ENCODE measurements at places on chromosomes 2 and 18.

- no peak for DNase-seq
These were observed 404.7 kb upstream of the CDH2 start for GRCh38 chr18:28581521-28582071.

DNA sequence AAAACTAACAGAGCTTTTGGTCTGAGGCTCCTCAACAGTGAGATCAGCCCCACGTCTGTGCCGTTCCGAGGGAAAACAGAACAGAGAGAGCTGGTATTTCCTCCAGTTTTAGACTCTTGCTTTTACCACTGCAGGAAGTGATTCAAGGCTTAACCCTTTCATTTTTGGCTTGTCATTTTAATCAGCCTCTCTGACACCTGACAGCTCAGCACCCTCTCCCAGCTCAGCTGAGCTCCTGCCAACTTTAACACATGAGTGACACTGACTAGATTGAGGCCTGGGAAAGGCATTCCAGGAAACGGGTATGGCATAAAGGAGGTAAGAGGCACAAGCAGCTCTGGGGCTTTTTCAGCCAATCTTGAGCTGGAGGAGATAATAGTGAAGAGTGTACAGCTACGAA, 239.4 kb upstream of the SKOR2 start:
- DNase-seq: no peak

- no peak for DNase-seq
These were observed 3.1 kb upstream of the CPO start for GRCh38 chr2:206935991-206936842.

- DNase-seq: no peak
These were observed 2.4 kb downstream of the OSR1 start for GRCh38 chr2:19355931-19356544.

DNA sequence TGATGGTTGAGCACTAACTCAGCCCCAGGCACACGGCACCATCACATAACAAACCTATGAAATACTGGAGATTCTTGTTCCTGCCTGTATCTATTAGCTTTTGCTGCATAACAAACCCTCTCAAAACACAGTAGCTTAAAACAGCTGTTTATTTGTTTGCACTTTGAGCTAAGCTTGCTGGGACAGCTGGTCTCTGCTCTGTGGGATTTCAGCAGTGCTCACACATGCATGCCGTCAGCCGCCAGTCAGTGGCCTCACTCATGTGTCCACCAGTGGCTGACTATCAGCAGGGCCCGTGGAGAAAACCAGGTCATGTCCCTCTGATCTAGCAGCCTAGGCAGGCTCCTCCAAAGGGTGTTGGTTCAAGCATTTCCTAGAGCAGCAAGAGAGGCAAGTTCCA, 52.8 kb upstream of the RAB12 start:
- no peak for DNase-seq

DNA sequence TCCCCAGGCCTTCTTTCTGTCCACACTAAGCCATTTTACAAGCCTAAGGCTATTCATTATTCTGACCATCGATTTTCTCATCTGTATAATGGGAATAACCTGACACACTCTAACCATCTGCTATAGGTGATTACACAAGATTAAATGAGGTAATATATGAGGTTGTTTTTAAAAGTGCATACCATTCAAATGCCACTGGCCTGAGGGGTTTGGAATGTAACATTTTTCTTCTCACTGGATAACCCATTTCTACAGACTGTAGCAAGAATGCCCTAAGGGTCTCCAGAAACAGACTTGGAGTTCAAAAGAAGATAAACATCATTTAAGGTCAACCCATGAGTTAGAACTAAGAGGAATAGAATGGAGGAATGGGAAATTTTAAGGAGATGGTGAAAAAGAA, 111.7 kb upstream of the SETBP1 start:
- DNase-seq: no peak

DNA sequence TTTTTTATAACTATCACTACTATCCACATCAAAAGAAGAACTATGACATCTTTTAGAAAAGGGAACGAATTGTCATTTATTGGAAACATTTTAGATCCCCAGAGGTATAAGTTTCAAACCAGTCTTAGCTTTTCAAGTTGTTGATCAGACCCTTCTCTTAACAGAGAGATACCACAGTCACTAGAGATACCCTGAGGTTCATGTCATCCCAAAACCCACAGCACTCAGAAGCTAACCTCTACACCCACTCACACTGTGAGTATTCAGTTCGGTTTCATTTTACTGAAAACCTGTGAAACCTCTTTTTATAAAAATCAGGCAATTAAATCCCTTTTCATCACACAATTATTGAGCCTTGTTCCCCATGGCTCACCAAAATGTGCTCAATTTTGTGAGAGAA, 156.2 kb downstream of the DTNA start:
- no peak for DNase-seq

GRCh38 chr2:175595139-175595538, 406.9 kb downstream of the LNPK start:
- no peak for DNase-seq

- no peak for DNase-seq
These were observed 64.5 kb upstream of the FAM124B start for GRCh38 chr2:224466304-224466895.

Data from hematopoietic multipotent progenitor cell treated with erythropoietin and hydrocortisone succinate and interleukin-3 and kit ligand, for 6 days (in vitro differentiated cells).